HepG2 (cell line): ENCODE measurements at places on chromosomes 3 and 15. TPM values are rescaled to one million over a fixed set of nuclear protein-coding genes. Genes with fewer than 3 reads are reported as not detected.

DNA sequence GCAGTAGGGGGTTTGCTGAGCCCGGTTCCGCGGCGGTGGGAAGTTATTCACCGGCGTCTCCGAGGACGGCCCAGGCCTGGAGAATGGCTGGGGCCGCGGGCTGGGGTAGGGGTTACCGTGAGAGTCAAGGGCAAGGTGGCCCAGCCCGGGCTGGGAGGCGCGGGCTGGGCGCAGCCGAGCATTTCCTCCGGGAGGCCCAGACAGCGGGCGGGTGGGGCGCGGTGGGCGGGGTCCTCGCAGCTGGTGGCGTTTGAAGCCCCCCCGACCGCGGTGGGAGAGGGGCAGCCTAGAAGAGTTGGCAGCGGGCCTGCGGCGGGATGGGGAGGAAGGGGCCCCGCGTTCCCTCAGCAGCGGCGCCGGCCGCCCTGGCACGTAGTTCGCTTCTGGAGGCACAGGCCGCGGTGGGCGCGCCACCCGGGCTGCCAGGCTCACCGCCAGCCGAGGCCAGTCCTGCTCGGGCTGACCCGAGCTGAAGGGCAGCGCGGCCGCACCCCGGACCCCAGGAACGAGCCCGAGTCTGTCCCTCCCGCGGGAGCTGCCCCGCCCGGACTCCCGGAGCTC lies 960 bp upstream of the KLF13 start:
- DNase-seq = no peak

GRCh38 chr3:89613241-89613640 lies 505.8 kb downstream of the EPHA3 start:
- no peak for DNase-seq

DNA sequence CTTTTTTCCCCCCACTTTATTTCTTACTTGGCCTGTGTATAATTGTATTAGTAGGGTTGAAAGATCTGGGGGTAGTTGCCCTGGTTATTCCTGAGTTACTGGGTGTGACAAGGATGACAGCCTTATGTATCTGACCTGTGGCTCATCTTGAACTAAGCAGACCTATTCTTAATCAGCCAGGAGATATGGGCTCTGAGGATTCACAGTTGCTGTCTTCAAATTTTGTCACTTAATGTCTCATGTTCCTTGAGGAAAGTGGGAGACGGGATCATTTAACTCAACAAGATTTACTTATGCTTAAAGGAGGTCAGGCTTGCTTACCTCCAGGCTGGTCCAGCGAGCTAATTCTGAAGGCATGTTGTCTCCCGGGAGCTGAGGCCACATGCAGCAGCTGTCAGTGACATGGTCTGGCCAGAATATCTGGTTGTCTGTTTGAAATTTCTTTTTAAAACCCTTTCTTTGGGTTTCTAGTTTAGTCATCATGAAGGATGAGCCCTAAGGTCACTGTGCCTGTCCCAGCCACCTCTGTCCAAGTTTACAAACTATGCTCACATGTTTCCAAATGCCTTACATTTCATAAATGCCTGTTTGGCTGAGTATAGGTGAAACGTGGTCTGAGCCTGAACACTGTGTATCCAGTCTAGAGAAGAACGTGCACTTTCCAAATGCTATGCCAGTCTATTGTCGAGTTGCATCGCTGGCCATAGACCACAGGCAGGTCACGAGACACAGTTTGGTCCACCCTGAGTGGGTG lies 26.8 kb downstream of the LRTM1 start:
- no peak for DNase-seq

DNA sequence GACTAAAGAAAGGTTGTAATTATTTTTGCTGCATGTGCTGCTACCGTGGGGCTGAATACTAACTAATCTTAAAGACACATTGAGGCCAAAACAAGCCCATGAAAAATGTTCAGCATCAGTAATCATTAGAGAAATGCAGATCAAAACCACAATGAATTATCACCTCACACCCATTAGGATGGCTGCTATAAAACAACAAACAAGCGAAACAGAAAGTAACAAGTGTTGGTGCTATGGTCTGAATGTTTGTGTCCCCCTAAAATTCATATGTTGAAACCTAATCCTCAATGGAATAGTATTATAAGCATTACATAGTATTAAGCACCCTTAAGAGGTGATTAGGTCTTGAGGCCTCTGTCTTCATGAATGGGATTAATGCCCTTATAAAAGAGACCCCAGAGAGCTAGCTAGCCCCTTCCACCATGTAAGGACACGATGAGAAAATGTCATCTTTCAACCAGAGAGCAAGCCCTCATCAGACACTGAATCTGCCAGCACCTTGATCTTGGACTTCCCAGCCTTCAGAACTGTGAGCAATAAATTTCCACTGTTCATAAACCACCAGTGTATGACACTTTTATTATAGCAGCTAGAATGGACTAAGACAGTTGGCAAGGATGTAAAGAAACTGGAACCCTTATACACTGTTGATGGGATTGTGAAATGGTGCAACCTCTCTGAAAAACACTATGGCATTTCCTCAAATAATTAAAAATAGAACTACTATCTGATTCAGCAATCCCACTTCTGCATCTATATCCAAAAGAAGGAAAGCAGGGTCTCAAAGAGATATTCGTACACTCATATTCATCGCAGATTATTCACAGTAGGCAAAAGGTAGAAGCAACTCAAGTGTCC lies 76.1 kb downstream of the REC114 start:
- DNase-seq = no peak

DNA sequence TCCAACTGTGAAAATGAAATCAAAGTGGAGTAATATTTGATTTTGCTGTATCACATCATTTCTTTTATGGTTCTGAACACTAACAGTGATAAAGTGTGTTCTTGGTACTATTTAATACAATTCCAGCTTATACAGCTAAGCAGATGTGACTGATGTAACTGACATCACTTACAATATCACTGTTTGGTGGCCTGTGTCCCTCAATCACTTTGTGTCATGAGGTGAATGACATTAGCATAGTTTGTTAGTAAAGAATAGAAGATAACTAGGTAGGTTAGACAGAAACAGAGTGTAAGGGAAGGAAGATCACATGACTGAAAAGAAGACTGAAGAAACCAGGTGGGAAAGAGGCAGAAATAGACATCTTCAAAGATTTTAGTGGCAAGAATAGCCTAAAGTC lies 138.7 kb downstream of the AQP9 start:
- no peak for DNase-seq

DNA sequence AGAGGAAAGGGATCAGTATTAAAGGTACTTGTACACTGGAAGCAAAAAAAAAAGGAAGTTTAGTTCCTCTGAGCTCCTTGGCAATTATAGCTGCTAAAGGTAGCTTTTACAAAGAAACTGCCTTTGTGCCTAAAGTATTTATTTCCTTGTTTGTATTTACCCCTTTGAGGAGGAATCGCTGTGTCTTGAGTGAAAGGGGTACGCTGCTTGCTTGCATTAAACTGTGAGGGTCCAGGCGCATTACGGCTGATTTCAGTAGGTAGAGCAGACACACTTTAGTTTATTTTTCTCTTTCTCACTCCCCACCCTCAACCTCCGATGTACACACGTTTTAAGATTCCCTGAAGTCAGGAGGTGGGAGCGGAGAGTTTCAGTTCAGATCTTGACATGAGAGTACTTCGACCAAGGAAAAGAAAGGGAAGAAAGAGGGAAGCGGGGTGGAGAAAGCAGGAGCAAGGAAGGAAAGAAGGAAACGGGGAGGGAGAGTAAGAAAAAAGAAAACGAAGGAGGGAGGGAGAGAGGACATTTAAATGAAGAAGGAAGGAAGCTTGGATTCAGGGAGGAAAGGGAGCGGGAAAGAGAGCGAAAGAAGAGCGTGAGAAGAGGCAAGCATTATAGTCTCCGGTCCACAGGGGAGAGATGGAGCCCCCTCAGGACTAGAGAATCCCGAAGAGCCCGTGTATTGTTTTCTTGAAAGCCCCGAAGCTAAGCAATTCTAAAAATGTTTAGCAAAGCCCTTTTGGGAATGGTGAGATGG lies 1.2 kb upstream of the MME start:
- no peak for DNase-seq

DNA sequence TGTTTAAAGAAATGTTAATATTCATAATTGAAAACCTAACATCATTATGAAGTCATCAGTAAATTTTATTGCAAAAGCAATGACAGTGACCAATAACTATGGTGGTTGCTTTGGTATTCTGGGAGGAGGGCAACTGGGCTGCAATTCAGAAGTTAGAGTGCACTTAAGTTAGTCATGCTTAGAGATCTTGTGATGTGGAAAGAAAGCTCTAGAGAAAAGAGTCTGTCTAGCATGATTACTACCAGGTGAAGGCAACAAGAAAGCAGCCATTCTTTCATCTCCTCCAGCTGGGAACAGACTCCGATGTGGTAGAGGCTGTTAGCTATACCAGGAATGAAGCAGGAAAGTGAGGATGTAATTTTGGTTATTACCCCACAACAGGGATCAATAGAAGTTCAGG lies 625.6 kb downstream of the SI start:
- DNase-seq = no peak

- no peak for DNase-seq
Measured at GRCh38 chr15:87215100-87215499, 1041.4 kb downstream of the NTRK3 start.

Gene P2RY14
- not detected in 2 replicates for total RNA-seq

Gene GBE1
- 22.9 and 30.9 TPM in 2 replicates for total RNA-seq

- peak; percentile 43 for DNase-seq
Measured at GRCh38 chr3:31534065-31534425, 1.3 kb downstream of the STT3B start.

Gene NCK1
- total RNA-seq = 30.4 and 51.0 TPM in 2 replicates

Gene TGM4
- 0.15 and 0.18 TPM in 2 replicates for total RNA-seq

Gene SLITRK3
- total RNA-seq = not detected in 2 replicates

GRCh38 chr3:112930771-112931170 lies 44.1 kb downstream of the CD200R1 start:
- DNase-seq = no peak

Gene GATM
- total RNA-seq = 1.5 and 2.1 TPM in 2 replicates

Gene CHDH
- total RNA-seq = 40.4 and 48.9 TPM in 2 replicates

Gene TRA2B
- 241 and 259 TPM in 2 replicates for total RNA-seq

DNA sequence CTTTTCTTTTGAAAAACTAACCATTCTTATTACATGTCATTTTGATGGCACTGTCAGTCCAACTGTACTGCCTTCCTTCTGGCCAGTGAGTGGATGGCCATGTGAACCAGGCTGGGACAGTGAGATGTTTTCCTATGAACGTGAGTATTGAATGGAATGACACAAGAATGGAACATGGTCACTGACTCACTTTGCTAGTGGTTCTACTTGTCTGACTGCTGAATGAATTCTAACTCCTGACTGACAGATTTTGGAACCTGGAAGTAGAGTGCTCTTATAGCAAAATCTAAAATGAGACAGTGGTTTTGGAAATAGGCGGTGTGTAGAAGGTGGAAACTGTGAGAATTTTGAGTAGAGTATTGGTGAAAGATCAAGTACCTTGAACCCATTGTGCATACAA lies 606.9 kb upstream of the KCNMB2 start:
- DNase-seq = no peak

DNA sequence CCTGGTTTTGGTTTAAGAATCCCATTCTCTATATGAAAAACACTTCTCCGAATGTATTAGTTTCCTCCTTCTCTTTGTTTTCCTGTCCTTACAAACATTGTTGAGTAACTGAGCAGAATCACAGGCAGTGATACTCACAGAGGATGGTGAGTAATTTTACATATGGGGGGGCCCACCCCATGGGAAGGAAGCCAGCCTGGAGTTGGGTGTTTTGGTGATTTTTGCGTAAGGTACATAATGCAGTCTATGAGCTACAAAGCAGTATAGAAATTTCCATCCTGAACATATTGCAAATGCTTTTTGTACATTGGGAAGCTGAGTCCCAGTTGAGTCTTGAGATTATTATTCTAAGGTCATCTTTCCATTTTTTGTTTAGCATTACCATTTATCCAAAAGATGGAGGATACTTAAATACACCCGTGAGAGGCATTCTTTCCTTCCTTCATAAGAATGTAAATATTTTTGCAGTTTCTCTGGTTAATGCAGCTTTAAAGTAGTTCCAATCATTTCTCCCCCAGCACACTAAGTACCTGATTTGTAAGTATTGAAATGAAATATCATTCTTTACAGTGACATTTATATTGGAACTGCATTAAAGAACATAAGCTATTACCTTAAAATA lies 476.8 kb downstream of the AGBL1 start:
- no peak for DNase-seq

DNA sequence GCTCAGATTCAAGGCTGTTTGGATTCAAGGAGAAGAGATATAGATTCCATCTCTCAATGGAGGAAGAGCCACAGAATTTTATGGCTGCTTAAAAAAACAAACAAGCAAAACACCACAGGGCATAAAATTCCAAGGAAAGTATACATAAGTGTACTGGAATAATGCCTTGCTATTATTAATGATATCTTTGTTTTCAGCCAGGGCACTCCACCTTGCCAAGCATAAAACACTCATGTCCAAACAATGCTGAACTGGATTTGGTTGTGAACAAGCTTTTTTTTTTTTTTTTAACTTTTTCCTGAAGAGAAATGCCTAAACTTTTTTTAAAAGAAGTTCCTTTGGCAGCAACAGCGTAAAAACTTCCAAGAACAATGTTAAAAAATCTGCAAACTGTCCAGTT lies 4.8 kb upstream of the CLSTN2 start:
- no peak for DNase-seq

Gene JMJD7
- total RNA-seq = 5.4 and 7.1 TPM in 2 replicates

- DNase-seq = no peak
Measured at GRCh38 chr3:178112134-178112533, 424.1 kb upstream of the KCNMB2 start.

- no peak for DNase-seq
Measured at GRCh38 chr15:82730022-82730530, 20.4 kb upstream of the AP3B2 start.

- no peak for DNase-seq
Measured at GRCh38 chr3:36988356-36988755, 4.6 kb downstream of the EPM2AIP1 start.

DNA sequence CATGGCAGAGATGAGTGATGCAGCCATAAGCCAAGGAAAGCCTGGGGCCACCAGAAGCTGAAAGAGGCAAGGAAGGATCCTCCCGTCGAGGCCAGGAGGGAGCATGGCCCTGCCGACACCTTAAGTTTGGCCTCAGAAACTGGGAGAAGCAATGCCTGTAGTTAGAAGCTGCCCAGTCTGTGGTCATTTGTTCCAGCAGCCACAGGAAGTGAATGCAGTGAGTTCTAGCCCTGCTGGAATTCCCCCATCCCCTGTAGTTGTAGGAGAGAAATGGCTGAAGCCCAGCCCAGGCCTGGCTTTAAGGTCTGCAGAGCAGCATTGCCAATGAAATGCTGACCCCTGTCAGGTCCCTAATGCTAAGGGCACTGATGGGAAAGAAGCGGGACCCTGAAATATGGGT lies 12.2 kb upstream of the CHSY1 start:
- DNase-seq = no peak

Gene ZPLD1
- not detected in 2 replicates for total RNA-seq

Gene CPN2
- 16.3 and 27.7 TPM in 2 replicates for total RNA-seq

GRCh38 chr3:182979103-182979673 lies 1.1 kb downstream of the DCUN1D1 start:
- peak; percentile 39 for DNase-seq

Gene MAP1A
- total RNA-seq = 0.06 and 0.07 TPM in 2 replicates

GRCh38 chr15:73952171-73952912 lies 26.1 kb downstream of the LOXL1 start:
- DNase-seq = no peak

- DNase-seq = no peak
Measured at GRCh38 chr15:38021259-38021658, 86.8 kb downstream of the TMCO5A start.

- no peak for DNase-seq
Measured at GRCh38 chr3:22988566-22988965, 214.6 kb upstream of the UBE2E2 start.

GRCh38 chr3:114554731-114555130 lies 260.9 kb downstream of the TIGIT start:
- no peak for DNase-seq

Gene GPR62
- total RNA-seq = not detected in 2 replicates

GRCh38 chr3:54527953-54528352 lies 399.9 kb downstream of the LRTM1 start:
- no peak for DNase-seq
